ENCODE measurements at places on chromosomes 7 and 10.

DNA sequence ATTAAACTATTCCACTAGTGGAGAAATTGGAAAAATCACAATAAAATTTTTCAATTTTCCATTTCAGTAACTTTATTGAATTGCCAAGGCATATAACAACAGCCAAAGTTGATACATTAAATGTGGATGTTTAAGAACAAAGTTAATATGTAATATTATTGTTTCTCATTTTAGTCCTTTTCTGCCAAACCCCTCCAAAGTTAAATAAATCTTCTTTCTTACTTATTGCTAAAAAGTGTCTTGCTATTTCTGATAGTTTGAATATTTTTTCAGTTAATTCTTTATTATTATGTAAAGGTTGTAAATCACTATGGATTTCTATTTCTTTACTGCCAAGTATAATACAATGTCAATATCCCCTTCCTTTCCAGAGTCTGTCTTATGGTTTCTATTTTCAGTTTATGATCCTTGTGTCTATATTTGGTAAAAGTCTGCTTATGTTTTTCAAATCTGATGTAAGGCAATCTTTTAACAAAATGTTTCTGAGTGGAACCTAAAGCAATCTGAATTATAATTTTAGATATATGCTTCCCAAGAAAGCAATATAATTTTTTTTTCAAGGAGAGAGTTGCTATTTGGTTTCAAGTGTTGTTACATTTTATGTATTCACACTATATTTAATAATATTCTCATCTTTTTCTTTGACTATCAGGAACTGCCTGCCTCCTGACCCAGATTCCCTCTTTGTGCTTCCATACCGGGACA, 80.3 kb upstream of the RHOBTB1 start:
- no peak for DNase-seq

DNA sequence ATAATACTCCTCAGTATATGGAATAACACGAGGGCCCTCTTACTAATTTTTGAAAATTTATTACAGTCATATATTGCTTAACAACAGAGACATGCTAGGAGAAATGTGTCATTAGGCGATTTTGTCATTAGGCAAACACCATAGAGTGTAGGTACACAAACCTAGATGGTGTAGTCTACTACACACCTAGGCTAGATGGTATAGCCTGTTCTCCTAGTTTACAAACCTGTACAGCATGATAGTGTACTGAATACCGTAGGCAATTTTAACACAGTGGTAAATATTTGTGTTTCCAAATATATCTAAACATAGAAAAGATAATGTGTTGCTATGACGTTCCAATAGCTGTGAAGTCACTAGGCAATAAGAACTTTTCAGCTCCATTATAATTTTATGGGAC, 12.8 kb downstream of the OR2F1 start:
- DNase-seq, result no peak

GRCh38 chr10:97234400-97234799, 48.6 kb upstream of the SLIT1 start:
- DNase-seq, result no peak

- peak; percentile 17 for DNase-seq
These were observed 21.8 kb upstream of the ZMIZ1 start for GRCh38 chr10:79046741-79047583.

DNA sequence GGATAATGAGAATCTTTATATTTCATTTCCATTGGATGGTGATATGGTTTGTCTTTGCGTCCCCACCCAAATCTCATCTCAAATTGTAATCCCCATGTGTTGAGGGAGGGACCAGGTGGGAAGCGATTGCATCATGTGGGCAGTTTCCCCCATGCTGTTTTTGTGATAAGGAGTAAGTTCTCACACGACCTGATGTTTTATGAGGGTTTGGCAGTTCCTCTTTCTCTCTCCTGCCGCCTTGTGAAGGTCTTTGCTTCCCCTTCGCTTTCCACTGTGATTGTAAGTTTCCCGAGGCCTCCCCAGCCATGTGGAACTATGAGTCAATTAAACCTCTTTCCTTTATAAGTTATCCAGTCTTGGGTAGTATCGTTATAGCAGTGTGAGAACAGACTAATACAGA, 59.4 kb downstream of the MTPN start:
- DNase-seq, result no peak

GRCh38 chr10:118505363-118505762, 90.1 kb downstream of the PRLHR start:
- DNase-seq, result no peak

- no peak for DNase-seq
These were observed 34.5 kb upstream of the RBM20 start for GRCh38 chr10:110609605-110610004.

DNA sequence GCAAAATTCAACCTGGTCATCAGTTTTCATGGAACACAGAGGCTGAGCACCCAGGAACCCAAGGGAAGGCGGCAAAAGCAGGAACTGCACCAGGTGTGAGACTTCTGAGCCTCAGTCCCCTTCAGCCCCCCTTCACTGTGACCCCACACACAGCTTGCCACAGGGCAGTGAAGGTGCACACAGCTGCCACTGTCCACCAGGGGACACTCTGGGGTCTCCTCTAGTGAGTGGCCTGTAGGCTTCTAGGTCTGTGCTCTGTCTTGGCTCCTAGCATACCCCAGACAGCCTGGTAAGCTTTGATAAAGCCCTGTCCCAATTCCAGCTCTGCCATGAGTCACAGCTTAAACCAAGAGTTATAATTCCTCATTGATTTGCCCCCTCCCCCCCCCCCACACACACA, 12.1 kb downstream of the KCNH2 start:
- no peak for DNase-seq

- DNase-seq, result no peak
These were observed 88.1 kb upstream of the KMT2C start for GRCh38 chr7:152523916-152524315.

- no peak for DNase-seq
These were observed 143.2 kb upstream of the MGMT start for GRCh38 chr10:129323879-129324278.

GRCh38 chr10:36278176-36278575, 636.1 kb upstream of the FZD8 start:
- no peak for DNase-seq

GRCh38 chr7:106768324-106768751, 96.7 kb upstream of the PIK3CG start:
- no peak for DNase-seq

DNA sequence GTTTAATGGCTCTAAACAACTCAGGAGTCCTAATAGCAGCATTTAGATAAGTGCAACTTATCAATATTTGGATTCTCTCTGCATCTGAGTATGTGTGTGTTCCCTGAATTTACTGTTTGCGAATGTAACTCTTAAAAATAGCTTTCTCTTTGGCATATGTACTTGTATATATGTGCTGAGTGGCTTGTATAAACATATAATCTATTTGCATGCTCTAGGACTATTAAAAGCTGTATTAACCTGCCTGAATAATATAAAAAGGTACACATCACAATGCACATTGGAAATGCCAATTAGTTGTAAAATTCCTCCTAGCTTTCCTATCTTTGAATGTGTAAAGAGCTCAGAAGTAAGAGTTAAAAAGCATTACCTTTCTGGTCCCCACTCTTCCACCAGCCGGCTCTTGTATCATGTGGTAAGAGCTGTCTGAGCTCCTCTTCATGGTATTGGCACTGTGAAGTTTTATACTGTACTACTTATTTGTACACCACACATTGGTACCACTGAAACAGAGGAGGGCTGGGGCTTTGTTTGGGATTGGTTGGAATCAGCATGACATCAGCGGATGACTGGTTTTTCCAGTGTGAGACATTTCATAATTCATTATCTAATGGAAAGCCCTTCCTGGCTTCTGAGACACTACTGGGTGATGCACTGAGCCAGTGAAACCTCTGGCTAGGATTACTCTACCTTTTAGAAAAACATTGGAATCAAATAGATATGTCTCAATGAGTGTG, at the start of gene INHBA:
INHBA (minus strand) TSS at position 456 of the 737 bp plus-strand sequence. CDS start 2,716 bp downstream, outside the sequence.
- DNase-seq, result no peak

DNA sequence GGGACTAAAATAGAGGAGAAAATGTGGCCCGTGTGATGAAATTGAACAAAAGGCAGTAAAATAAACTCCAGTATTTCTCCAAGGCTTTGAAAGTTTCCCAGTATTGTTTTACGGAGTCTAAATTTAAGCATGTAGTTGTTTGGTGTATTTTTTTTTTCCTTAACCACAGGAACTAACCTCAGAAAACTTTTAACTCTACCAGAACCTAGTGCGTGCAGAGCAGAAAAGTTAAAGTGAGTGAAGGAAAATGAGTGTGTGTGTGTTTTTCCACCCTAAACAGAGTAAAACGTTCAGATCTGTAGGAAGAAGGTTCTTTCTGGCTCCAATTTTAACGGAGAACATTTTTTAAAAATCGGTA, 812 bp downstream of the PROSER2 start:
- no peak for DNase-seq

DNA sequence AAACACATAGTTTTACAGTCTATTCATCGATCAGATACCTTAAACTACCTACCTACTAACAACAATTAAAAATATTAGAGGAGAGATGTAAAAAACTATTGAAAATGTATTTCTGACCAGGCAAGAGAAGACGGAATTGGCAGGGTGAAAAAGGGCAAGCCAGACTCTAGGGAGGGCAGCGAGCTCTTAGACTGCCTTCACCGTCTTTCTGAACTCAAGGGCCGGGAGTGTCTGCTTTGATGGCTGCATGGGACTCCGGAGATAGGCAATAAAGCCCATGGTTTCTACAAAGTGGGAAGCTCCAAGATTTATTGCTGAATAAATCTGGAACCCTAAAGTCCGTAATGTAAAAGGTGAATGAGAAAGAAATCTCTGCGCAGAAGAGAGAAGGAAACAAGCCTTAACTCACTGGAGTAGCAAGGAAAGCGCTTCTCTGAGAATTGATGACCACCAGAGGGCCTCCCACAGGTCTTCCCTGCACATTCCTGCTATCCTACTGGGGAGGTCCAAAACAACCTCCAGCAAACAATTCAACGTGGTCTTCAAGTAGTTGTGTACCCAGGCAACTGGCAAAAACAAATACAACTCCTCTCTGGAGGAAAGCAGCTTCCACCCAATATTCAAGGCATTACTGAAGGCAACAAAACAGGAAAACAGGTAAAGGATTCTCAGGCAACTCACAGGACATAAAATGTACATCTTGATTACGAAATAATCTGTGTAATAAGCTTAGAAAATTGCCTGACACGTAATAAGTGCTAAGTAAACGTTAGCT, 181.3 kb downstream of the SDK1 start:
- DNase-seq, result no peak

DNA sequence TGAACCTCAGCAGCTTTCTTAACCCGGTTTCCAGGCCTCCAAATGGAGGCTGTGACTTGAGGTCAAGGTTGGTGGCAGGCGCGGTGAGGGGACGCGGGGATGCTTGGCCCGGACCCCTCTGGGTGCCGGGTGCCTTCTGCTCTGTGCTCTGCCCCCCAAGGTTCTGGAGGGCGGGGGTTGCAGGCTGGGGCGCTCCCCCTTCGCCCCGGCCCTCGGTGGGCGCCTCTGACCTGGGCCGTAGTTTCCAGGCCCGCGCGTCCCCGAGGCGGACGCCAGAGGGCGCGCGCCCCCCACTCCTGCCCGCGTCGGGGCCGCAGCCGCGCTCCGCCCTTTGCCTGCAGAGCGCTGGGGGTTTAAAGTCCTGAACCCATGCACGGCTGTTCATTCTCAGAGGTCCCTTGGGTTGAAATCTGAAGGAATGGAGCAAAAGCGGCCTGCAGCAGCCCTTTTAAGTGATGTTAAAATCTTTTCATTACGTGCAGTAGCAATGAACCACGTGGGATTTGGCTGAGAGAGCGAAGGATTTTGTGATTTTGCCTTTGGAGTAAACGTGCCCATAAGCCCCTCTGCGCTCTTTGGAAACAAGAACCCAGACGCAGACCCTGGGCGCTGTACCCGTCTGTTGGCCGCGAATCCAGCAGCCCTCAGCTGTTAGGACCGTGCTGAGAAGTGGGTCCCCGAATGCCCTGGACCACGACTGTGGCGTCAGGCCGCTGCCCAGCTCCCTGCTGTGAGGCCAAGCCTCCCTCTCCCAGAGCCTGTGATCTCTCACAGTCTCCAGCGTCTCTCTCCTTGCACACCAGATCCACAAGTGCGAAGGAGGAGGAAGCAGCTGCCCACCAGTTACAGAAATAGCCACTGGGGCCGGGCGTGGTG, 135.0 kb downstream of the ACTR3B start:
- DNase-seq, result no peak

- DNase-seq, result no peak
These were observed 27.5 kb downstream of the GPRIN2 start for GRCh38 chr10:46528675-46529615.

DNA sequence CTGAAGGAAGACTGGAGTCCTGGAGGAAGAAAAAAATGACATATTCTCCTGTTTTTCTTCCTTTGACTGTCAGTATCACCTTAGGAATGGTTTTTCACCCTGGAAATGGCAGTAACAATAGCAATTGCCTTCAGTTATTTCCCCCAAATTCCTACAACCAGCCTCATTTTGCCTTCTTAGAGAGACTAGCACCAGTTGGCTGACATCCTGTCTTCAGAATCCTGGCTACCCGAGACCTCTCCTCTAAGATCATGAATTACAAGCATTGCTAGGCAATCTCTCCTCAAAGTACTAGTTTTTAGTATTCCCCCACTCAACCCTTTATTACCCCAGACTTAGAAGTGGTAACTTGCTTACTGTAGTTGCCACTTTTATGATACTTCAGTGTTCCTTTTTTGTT, 53.4 kb downstream of the TAS2R16 start:
- DNase-seq, result no peak
